ENCODE measurements at places on chromosomes 16 and 17.
A peak's percentile ranks its signal among the peaks of the same experiment; 100 is the strongest.

GRCh38 chr17:13575922-13576419 lies 25.8 kb downstream of the HS3ST3A1 start:
- no peak for DNase-seq

GRCh38 chr16:1206786-1207185 lies 18.3 kb downstream of the TPSG1 start:
- no peak for DNase-seq

DNA sequence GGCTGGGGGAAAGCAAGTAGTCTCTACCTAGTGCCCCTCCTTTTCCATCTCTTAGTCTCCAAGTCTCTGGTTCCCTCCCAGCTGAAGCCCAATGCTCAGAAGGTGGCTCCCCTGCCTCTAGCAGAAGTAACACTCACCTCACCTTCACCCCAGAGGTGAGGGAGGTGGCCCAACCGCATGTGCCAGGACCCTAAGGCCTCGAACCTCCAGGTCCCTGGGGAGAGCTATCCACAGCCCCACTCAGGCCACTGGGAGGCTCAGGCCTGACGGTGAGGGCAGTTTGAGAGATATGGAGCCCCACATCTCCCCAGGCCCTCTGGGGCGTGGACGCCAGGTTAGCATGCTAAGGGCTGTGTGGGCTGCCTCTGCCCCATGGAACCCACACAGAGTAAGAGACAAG lies 5.8 kb downstream of the CBLN1 start:
- no peak for DNase-seq

- DNase-seq: no peak
These were observed 6.5 kb upstream of the ZFHX3 start for GRCh38 chr16:73054498-73054812.

DNA sequence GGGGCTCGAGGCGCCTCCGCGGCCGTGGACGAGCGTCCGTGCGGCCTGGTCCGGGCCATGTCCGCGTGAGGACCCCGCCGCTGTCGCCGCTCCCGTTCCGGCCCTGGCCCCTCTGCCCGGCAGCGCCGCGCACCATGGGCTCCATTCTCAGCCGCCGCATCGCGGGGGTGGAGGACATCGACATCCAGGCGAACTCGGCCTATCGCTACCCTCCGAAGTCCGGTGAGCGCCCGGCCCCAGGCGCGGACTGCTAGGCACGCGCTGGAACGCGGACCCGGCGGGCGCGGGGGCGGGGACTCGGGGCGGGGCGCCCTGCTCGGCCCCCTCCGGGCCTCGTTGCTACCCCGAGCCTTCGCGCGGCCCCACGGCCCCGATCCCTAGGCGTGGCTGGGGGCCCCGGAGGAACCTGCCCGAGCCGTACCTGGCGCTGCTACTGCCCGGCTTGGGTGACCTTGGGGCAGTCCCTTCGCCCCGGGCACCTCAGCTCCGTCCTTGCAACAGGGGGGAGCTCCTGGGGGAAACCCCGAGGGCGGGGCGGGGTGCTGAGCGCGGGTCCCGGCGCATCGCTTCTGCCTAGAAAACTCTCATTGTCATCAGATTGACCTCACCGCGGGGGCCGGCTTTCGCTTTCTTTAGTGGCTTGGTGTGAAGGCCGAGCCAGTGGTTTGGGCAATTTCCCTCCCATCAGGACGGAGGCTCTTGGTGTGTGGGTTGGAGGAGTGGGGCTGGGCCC lies 367 bp downstream of the MGRN1 start:
- no peak for DNase-seq

DNA sequence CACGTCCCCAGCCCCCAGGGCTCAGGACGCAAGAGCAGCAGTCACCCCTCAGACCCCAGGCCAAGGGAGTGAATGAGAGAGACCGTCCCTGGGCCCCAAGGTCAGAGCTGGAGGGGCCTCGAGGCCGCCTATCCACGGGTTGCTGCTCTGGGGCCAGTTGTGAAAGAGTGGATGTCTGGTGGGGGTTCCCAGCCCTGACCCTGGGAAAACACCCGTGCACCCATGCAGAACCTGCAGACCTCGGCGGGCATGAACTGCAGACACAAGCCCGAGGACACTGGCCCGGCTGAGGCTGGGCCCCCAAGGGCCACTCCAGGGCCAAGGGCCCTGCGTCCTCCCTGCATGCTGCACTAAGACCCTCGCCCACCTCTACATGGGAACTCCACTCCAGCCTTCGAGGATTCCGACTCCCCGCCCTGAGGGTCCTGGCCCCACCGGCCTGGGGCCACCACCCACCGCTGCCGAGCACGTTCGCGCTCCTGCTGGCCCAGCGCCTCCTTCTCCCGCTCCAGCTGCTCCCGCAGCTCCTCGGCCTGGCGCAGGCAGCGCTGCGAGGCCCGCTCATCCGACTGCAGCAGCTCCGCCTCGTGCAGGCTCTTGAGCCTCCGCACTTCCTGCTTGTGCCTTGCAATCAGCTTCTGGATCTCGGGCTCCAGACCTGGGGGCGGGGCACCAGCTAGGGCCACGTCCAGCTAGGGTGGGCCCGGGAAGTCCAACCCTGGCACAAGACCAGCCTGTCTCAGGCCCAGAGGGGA lies 27.6 kb upstream of the AATK start:
- DNase-seq: peak; percentile 24

DNA sequence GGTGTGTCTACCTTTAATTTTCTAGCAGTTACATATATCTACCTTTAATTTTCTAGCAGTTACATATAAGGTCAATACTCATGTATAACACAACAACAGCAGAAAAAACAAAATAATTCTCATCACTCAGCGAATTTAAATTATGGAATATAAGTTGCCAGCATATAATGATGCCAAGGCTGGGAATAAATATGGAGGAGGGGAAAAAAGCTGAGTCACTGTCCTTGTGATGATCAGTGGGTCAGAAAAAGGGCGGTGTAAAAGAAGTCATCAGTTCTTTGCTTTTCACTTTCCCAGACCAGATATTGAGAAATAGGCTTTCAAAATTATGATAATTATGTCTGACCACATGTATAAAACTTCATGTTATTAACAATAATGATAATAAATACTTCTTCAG lies 1471.7 kb downstream of the CDH8 start:
- DNase-seq: no peak

GRCh38 chr17:36755586-36755985 lies 154.2 kb downstream of the MRM1 start:
- no peak for DNase-seq

DNA sequence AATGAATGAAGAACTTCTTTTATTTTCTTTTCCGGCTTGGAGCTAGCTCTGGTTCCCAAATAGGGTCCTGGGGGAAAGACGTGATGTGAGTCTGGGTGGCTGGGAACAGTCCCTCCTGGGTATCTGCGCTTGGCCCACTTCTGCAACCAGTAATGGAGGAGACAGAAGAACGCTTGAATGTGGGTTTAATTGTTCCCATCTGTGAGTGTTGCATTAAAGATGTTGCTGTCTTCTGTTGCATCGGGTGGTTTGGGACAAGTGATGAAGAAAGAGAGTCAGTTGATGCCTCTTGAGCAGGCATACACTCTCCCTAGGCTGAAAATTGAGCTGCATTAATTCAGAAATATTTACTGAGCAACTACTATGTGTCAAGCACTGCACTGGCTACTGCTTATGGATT lies 511.1 kb downstream of the CDH13 start:
- DNase-seq: no peak

GRCh38 chr16:50463581-50464324 lies 84.4 kb upstream of the NKD1 start:
- no peak for DNase-seq

- peak; percentile 60 for DNase-seq
These were observed 13.0 kb upstream of the SPNS3 start for GRCh38 chr17:4420692-4421131.

DNA sequence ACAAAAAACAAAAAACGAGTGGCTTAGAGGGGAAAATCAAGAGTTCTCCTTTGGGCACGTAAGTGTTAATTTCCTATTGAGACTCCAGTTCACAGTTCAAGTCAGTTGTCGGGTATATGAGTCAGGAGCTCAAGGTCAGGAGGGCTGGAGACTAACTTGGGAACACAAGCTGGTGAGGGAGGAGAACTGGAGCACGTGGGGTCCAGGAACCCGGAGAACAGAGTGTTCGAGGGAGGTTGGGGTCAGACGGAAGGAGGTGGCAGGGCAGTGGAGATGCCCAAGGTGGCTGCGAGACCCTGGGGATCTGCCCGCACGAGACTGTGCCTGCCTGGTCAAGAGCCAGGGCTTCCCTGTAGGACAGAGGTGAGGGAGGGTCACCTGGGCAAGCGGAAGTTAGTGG lies 12.0 kb downstream of the ALDH3A1 start:
- DNase-seq: no peak

DNA sequence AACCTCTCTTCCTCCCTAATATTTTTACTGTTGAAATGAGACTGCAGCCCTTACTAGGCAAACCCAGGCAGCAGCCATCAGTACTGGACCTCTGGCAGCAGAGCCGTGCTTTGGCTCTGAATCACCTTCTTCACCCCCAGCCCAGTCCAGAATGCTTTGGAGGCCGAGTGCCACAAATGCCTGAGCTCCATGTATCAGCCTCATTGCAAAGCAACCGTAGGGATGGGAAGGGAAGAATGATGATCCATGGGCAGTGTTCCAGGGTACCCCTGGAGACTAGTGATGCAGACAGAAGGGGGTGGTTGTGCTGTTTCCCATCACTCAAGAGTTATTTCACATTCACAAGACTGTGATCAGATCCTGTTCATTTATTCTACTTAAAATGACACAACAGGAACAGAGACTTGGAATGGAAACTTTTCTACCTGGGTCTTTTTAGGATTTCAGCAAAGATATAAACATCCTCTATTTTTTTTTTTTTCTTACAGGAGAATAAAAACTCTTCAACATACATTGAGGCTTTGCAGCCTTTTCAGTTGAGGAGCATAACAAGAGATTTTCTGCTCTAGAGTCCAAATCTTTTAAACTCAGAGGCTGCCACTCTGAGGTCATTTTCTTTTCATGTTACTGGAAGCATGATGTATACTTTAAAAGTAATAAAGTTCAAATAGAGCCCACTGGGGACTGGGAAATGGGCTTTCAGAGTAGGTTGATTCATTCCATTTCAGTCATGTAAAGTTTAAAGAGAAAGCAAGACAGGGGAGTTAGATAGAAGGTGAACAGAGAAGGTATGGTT lies 138.3 kb downstream of the KCNJ2 start:
- DNase-seq: no peak

- no peak for DNase-seq
These were observed 1.4 kb downstream of the BCKDK start for GRCh38 chr16:31109622-31110021.

GRCh38 chr17:48543107-48543853 lies 1.6 kb downstream of the HOXB2 start:
- no peak for DNase-seq

- no peak for DNase-seq
These were observed 36.7 kb downstream of the STAT5A start for GRCh38 chr17:42325026-42325425.

- DNase-seq: no peak
These were observed at the start of gene RTN4RL1 for GRCh38 chr17:2025220-2025621. TSS of gene RTN4RL1 (minus strand) at chr17:2025334. CDS start at chr17:2024865, 469 bp downstream.

GRCh38 chr17:50794361-50794760 lies 27.0 kb upstream of the ANKRD40CL start:
- DNase-seq: no peak

GRCh38 chr17:9645851-9646545 lies 681 bp downstream of the USP43 start:
- DNase-seq: peak; percentile 42

DNA sequence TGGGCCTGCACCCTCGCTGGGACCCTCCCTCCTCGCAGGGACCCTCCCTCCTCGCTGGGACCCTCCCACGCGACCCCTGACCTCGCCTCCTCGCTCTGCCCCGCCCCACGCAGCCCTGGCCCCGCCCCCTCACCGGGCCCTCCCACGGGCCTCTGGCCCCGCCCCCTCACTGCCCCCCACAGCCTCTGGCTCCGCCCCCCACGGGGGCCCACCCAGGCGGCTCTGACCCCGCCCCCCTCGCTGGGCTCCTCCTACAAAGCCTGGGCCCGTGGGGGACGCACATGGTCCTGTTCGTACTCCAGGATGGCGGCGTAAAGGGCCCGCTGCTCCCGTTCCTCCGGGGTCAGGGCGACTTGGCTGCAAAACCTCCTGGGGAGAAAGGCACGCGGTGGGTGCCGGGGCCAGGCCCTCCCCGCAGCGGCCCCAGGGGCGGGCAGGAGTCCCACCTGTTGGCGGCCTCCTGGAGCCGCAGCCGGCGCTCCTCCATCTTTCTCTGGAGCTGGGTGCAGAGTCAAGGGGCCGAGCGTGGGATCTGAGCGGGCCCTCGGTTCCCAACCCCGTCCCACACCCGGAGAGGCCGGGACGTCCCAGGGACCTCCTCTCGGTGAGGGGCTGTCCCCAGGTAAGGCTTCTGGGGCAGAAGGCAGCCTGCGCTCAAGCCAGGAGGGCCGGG lies 9.0 kb downstream of the VPS9D1 start:
- DNase-seq: no peak

DNA sequence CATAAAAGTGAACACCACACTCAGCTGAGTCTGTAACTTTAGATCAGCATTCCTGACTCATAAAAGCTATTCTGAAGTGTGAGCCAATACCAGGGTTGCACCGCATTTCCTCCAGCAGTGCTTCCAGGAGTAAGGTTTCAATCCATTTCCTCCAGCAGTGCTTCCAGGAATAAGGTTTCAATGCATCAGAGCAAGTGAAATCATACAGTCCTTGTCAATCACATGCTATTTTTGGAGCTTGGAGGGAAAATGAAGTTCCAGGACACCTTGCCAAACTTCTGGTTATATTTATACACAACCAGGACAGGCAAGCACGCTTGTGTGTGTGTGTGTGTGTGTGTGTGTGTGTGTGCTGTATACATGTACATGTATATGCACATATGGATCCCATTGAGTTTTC lies 327.6 kb downstream of the GRIN2A start:
- no peak for DNase-seq

DNA sequence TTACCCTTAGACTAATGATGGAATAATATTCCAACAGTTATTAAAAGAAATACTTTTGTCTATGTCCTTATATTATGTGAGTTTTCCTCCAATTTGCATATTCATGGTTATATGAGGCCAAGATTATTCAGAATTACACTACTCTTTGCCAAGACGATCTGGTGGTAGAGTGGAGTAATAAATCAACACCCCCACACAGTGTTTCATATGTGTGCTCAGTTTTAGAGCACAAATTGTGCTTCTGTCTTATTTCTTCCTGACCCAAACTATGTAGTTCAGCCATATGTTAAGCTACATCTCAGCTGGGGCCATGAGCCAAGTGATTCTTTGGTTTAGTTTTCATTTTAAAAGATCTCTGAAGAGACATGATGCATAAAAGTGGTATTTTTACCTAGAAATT lies 26.9 kb upstream of the PPM1E start:
- DNase-seq: no peak

DNA sequence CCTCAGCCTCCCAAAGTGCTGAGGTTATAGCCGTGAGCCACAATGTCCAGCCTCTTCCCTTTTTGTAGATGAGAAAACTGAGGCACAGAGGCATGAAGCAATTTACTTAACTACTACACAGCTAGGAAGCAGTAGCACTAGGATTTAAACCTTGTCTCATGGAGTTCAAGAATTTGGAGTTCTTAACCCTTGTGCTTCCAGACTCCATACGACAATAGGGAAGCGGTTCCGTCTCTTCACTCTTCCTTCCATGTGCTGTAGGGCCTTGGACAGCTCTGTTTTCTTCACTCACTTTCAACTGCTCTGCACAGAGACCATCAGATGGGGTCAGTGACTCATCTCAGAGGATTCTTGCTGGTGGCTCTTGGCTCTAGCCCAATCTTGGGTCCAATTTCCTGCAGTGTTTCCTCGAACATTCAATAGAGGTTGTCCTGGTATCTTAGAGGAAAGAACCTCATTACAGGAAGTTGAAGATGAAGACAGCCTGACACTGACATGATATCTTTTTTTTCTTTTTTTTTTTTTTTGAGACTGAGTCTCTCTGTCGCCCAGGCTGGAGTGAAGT lies 19.3 kb downstream of the ITGAL start:
- no peak for DNase-seq
